ENCODE measurements at places on chromosomes 11 and 22.

- no peak for DNase-seq
These were observed 13.7 kb downstream of the APBB1 start for GRCh38 chr11:6405052-6405667.

GRCh38 chr11:118602331-118602730 lies 5.1 kb upstream of the PHLDB1 start:
- DNase-seq: no peak

DNA sequence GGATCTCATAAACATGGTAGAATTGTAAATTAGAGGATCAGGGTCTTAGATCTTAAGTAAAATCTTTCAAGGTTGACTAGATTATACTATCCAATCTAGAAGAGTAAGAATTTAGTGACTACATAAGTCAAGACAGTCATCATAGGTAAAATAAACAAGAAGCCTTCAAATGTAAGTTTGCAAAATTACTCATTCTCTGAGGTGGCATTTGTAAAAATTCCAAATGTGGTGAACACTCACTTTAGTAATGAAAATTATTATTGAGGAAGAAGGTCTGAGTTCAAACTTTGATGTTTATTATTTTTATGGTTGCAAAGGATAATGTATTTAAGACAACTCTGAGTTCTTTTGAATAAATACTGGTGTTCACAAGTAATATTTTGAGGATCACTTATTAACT lies 4.6 kb downstream of the HYLS1 start:
- DNase-seq: no peak

- DNase-seq: no peak
These were observed 23.7 kb upstream of the BID start for GRCh38 chr22:17797721-17798559.

DNA sequence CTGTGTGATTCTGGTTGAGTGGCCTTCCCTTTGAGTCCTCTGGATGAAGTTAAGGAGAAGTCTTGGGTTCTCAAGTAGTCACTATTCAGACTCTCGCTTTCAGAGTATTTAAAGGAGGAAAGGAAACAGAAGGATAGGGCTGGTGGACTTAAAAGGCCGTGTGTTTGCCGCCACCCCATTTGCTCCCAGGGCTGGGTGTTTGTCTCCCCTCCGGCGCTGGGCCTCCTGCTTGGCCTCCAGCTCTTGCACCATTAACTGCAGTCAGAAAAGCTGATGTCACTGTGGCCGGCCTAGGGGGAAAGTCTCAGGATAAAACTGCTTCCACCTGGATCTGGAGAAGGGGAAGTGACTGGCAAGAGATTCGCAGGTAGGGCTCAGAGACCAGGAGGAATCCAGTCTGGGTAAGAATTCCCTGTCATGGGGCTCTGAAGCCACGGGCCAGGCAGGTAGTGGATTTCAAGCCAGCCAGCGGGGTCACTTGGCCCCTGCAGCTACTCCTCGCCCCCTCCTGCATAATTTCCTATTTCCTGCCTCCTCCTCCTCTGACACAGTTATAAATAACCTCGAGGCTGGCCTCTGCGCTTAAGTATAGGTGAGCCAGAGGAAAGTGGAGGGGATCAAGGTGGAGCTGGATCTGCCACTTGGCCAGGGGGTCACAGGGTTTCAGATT lies 17.1 kb downstream of the TIMP3 start:
- DNase-seq: no peak

DNA sequence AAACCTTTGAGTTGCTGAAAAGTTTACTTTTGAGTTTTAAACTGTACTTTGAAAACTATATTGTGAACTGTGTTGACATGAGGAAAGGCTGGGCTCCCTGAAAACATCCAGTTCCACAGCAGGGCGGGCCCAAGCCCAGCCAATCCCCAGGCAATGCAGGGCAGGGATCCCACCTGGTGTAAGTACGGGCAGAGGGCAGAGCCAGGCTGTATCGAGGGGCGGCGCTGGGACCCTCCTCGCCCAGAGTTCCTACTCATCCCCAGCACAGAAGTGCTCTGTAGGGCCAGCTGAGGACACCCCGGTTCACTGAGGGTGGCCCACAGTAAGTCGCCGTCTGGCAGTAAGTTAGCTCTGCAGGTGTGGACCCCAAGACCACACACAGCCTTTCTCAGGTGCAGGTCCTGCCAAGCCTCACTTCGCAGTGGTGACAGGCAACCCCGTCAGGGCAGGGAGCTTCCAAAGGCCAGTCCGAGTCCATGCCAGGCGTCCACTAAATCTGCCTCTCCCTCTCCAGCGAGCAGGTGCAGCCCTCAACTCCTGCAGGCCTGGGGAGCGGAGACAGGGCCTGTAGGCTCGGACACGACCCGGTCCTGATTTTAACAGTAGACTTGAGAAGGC lies 6.3 kb downstream of the RASSF7 start:
- no peak for DNase-seq

- no peak for DNase-seq
These were observed 73.2 kb upstream of the TCF20 start for GRCh38 chr22:42343531-42344081.

- no peak for DNase-seq
These were observed 256.1 kb upstream of the NCAM1 start for GRCh38 chr11:112705148-112705547.

- no peak for DNase-seq
These were observed 43.1 kb upstream of the PPARA start for GRCh38 chr22:46107089-46107664.

Data from HCT116 (cell line).